ENCODE measurements at places on chromosomes 5 and 9.

DNA sequence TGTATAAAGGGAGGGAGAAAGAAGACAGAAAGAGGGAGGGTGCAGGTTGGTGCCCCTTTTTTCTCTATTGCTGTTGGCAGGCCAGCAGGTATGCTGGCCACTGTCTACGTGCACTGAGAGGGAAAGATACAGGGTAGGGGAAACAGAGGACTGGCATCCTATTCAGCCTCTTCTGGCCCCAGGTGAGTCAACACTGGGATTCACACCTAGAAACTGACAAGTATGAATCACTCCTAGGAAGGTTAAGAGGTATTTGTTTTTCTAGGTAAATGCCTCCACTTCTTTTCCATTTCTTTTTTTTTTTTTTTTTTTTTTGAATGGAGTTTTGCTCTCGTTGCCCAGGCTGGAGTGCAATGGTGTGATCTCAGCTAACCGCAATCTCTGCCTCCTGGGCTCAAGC lies 2.8 kb upstream of the UBAP1 start:
- no peak for DNase-seq

DNA sequence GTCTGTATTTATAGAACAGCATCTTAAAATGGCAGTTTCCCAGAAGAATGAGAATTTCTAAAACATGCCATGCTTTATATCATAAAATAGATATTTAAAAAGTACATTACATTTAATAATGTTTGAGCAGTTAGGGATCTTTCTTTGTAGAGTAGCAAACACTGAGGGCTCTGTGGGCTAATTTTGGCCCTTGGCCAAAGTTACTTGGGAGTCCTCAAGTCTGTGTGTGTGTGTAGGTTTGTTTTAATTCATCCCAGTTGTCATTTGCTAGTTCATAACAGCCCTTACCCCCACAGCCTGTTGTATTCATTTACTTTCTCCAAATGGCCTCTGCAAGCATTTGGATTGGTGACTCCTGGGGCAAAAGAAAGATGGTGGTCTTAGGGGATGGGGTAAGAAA lies 576.4 kb upstream of the SGCD start:
- DNase-seq = no peak

DNA sequence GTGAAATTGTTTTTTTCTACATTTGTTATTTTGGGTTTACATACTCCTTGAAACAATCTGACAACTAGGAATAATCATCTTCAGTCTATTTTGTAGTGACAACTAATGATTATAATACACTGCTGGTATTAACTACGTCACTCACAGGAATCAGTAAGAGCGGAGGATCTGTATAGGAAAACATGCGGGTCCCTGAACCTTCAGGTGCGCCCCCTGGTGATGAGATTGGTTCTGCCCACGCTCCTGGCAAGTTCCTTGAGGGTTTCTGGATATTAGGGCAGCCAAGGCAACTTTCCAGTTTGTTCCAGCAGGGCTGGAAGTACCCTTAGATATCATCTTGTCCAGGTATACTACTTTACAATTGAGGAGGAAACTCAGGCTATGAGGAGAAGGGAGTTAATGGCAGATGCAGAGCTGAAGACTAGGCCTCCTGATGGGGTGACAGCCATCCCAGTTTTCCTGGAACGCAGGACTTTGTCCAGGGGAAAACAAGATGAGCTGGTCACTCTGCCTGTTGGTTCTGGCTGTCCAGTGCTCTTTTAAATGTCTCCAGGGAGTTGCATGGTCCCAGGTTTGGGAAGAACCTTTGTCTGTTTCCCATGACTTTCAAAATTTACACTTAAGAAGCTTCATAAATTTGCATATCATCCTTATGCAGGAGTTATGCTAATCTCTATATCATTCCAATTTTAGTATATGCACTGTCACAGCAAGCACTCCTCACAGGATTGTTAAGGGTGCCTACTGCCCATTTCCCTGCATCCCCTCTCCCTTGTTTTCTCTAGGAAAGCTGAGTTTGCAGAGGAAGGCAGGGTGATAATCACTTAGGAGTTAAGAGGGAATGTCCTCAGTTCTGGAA lies 14.9 kb upstream of the WNT8A start:
- peak; percentile 36 for DNase-seq

DNA sequence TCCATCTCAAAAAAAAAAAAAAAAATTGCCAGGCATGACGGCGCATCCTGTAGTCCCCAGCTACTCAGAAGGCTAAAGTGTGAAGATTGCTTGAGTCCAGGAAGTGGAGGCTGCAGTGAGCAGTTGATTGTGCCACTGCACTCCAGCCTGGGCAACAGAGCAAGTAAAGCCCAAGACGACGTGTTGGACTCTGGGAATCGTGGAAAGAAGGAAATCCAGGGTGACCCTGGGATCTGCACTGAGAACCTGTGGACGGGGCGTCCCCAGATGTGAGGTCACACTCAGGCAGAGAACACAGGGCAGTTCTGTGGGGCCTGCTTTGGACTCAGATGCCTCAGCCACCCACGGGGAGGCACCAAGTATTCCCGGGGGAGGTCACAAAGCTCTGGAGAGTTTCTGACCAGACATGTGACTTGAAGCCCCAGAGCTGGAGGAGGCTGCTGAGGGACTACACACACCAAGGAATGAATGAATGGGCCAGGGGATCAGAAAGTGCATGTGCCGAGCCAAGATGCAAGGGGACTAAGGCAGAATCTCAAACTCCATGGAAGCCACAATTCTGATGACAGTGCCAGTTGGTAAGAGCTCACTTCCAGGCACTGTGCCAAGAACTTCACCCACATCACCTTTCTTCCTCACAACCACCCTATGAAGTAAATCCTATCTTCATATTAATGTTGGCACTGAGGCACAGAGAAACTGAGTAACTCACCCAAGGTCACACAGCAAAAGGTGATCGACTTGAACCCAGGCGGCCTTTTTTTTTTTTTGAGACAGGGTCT lies 12.9 kb downstream of the DYNC2I2 start:
- DNase-seq = no peak

DNA sequence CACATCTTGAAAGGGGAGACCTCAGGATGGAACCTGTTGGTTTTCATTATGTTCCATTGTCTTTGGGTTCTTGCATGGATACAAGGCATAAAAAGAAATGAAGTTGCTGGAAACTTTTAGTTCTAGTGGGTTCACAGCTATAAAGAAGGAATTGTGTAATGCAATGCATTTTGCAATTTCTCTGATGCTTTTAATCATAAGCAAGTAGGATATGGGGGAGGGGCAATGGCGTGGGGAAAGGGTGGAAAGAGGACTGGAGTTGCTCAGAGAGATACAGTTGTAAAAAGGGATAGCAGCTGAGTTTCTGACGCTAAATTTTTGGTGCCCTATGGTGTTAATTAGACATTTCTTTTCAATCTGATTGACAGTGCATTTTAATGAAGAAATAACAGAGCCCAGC lies 88.6 kb upstream of the FANCC start:
- DNase-seq = no peak

DNA sequence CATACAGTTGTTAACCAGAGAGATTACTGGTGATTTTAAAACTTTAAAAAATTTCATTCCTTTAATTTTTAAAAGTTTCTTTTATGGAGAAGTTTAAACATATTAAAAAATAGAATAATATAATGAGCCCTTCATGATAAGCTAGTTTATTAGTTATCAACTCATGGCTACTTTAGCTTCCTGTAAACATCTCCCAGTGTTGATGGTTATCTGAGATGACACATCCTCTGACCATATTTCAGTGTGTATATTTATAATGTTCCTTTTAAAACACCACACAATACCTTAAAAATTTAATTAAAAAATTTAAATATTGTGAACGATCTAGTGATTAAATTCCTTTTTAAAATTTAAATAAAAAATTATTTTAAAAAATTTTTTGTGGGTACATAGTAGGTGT lies 74.1 kb downstream of the IPO11 start:
- DNase-seq = no peak

DNA sequence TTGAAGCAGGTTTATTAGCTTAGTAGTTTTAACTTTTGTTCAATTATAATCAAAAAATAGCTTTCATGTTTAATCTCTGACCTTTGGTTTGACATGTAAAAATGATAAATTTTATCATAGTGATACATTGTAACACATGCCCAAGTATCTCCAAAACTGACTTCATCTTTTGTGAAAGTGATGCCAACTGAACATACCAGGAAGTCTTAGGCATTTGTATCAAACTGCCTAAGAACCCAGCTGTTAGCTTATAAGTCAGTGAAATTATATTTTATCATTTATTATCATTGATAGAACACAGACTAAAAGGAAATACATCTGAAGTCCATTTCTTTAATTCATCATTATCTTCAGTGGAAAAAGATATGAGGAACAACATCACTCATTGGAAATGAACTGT lies 39.1 kb downstream of the NIPBL start:
- no peak for DNase-seq

DNA sequence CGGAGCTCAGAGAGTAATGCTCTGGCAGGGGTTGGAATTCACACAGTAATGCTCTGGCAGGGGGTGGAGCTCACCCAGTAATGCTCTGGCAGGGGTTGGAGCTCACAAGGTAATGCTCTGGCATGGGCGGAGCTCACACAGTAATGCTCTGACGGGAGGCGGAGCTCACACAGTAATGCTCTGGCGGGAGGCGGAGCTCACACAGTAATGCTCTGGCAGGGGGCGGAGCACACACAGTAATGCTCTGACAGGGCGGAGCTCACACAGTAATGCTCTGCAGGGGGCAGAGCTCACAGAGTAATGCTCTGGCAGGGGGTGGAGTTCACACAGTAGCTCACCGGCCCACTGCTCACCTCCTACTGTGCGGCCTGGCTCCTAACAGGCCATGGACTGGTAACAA lies 47.2 kb upstream of the LPCAT1 start:
- DNase-seq = no peak

DNA sequence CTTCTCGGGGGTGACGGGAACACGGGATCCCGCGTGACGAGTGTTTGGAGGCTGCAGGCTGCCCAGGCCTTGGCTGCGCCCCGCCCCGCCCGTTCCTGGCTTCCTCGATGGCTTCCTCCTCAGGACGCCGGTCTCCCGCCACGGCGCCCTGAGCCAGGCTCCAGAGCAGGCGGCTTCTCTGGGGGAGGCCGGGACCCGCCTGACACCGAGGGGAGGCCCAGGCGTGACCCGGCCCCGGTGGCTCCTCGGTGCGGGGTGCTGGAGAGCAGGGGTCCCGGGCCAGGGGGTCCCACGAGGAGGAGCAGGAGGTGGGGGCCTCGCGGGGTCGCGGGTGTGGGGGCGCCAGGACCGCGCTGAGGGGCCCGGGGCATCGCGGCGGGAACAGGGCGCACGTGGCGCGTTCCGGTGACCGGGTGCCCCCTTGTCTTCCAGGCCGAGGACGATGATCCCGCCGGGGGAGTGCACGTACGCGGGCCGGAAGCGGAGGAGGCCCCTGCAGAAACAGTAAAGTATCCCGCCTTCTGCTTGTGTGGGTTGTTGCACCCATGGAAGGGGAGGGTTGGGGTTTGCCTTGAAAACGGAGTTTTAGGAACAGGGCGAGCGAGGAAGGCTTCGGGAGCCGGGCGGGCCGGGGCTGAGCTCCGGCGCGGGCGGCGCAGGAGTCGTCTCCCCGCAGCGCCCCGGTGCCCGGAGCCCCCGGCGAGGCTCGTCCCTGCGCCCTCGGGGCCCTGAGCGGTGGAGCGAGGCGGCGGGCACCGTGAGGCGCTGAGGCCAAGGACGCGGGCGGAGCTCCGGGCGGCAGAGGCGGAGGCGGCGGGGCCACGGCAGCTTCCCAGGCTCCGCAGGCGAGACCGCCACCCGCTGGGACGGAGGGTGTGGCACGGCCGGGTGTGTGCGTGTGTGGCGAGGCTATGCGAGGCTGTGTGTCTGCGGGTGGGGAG lies 22.2 kb downstream of the AHRR start:
- DNase-seq = no peak

GRCh38 chr9:129698254-129698757 lies 32.9 kb downstream of the PRRX2 start:
- DNase-seq = no peak

GRCh38 chr9:126463426-126463825 lies 136.8 kb downstream of the MVB12B start:
- DNase-seq = no peak

GRCh38 chr9:121786998-121787422 lies 135.6 kb downstream of the DAB2IP start:
- no peak for DNase-seq

GRCh38 chr5:119019949-119020348 lies 31.6 kb upstream of the DTWD2 start:
- DNase-seq = no peak

DNA sequence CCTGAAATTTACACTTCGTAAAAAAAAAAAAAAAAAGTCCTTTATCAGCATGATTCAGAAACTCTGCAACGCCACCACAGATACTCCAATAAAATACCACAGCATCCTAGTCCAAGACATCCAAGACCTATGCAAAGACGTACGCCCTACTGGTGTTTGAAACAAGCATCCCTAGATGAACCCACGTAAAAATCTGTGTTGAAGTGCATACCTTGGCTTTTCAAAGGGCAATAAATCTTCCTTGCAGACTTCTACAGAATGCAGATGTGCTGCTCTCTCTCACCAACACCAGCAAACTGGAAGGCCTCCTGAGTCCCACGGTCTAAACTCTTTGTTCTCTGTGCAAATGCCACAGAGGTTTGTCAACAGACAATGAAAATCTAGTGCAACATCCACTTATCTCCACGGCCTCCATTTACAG lies 38.8 kb downstream of the MYO10 start:
- no peak for DNase-seq

DNA sequence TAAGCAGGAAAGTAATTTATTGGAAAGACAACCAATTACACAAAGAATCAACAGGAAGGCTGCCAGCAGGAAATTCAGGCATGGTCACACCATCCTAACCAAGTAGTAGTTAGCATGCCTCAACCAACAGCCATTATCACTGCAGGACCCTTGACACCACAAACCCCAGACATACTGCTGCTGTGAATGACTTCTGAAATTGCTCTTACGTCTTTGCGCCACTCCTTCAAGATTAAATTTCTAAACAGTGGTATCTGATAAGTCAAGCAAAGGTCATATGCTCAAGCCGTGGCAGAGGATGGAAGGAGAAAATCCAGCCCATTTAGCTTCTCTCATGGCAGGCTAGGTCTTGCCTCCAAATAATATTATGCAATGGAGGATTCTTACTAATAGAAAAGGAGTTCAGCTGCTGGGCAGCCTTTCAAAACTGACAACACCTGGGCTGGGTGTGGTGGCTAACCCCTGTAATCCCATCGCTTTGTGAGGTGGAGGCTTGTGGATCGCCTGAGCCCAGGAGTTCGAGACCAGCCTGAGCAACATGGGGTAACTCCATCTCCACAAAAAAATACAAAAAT lies 5.0 kb upstream of the PTGER4 start:
- DNase-seq = no peak

DNA sequence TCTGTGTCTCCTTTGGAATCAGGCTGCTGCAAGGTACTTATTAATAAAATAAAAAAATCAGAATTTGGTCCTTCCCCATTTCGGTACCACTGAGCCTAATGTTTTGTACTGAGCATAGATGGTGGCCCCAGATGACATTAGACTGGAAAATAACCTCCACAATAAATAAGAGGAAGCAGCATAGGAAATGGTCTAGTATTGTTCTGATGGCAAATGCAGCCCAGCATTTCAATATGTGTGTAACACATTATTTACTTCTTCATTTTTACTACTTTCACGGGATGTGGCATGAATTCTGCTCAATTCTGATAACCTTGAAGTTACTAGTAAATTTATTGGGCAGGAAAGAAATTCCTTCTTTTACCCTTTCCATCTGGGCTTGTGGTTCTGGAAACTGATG lies 295.6 kb downstream of the ADGRV1 start:
- DNase-seq = no peak

Measured in mesothelial cell of epicardium (in vitro differentiated cells).